CD4-positive, alpha-beta memory T cell (primary cell): ENCODE measurements at places on chromosomes 1 and 21. TPM values are rescaled to one million over a fixed set of nuclear protein-coding genes. Genes with fewer than 3 reads are reported as not detected.

GRCh38 chr1:185215911-185216310 is 58.9 kb downstream of the SWT1 start:
- H3K36me3 ChIP-seq, result no peaks in the 10 kb centered on the region
- no peaks in the 10 kb centered on the region for H3K4me1 ChIP-seq
- no peak for DNase-seq

DNA sequence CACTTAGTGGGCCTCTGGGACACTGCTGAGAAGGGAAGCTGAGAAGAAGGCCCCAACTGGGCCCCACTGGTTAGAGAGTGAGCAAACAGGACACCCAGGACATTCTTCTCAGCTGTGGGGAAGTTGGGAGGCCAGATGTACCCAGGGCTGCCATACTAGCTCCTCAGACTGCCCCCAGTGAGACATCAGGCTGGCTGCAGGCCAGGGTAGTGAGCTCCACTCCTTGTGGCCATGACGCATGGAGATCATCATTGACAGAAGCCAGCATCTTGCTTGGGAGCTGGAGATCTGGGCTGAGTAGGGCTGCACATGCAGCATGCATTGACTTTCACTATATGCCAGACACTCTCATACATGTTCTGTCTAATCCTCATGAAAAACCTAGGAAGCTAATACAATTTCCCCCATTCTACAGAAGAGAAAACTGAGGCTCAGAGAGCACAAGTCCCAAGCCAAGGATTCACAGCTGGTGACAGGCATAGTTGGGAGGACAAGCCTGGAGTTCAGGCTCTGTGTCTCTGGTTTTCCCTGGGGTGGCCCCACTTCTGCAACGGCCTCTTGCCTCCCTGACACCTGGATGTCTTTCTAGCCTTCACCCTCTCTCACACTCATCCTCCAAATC is 24.1 kb upstream of the MYCL start:
- no peak overlapping the region for H3K4me3 ChIP-seq
- H3K4me1 ChIP-seq, result no peaks in the 10 kb centered on the region
- DNase-seq, result no peak
- H3K36me3 ChIP-seq, result no peaks in the 10 kb centered on the region
- no peak overlapping the region for H3K27ac ChIP-seq

DNA sequence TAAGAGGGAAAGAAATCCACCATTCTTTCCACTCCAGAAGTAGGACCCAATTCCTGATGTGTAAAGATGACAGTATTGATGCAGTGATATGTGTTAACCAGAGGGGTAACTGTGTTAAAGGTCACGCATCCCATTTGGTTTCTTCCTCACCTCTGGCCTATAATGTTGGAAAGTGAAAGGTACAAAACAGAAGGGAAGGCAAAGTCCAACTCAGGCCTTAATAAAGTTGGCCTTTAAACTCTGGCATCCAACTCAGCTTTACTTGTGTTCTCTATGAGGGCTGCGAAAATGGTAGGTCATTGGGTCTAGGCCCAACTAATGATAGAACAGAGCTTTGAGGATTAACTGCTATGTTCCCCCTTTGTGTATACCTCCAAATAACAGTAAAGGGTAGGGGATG is 17.9 kb downstream of the CYP2J2 start:
- H3K36me3 ChIP-seq, result no peaks in the 10 kb centered on the region
- H3K27ac ChIP-seq, result no peak overlapping the region
- H3K27me3 ChIP-seq, result no peaks in the 10 kb centered on the region
- H3K4me3 ChIP-seq, result no peak overlapping the region

Gene TTC22
- total RNA-seq, result 19.0 TPM

Gene AMPD1
- total RNA-seq, result not detected

DNA sequence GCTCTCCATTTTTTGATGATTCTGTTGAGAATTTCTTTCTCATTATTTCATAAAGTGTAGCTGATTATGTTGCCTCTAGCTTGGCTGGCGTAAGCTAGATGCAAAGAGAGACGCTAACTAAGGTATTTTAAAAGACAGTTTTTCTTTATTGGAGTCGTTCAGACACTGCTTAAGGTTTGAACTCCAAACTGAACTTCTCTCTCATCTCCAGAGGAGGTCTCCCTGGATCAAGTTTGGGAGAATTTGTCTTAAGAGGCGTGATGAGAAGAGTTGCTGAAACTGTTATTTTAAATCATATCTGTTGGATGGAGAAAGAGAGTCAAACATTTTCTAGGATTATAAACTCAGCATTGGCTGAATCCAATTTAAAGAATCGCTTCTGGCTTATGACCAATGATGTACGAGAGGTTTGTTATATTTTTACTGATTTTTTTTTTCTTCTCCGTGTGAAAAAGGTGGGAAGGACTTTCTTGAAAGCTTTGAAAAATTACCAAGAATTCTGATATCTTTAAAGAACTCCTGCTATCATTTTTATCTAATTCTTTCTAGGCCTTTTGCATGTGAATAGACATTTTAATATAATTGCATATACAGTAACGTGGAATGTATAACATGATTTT is 34.0 kb downstream of the MAP3K7CL start:
- H3K27me3 ChIP-seq, result no peaks in the 10 kb centered on the region
- no peak for DNase-seq
- H3K4me3 ChIP-seq, result no peak overlapping the region
- no peaks in the 10 kb centered on the region for H3K36me3 ChIP-seq
- no peak overlapping the region for H3K27ac ChIP-seq
- no peaks in the 10 kb centered on the region for H3K4me1 ChIP-seq

Gene CSF3R
- 0.87 TPM for total RNA-seq

GRCh38 chr1:21939650-21940374 is 2.7 kb upstream of the HSPG2 start:
- H3K4me1 ChIP-seq, result peaks cover 12% of the 10 kb centered on the region
- no peaks in the 10 kb centered on the region for H3K36me3 ChIP-seq
- H3K4me3 ChIP-seq, result no peak overlapping the region
- H3K27me3 ChIP-seq, result no peaks in the 10 kb centered on the region
- H3K27ac ChIP-seq, result no peak overlapping the region

DNA sequence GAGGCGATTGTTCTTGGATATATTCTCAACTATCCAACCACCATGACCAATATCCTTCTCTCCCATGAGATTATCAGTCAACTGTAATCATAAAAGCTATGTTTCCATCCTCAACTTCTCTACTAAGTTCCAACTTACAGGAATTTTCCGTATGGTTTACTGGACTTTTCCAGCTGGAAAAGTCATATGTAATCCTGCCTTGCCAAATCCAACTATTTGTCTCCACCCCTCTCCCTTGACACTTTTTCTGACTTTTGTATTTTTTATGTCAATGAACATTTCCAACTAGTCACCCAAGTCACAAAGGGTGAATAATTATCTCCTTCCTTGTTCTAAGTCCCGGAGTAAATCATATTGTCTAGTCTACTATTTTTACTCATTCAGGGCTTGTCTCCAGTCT is 293.1 kb downstream of the USP25 start:
- DNase-seq, result no peak
- no peaks in the 10 kb centered on the region for H3K36me3 ChIP-seq
- H3K4me3 ChIP-seq, result no peak overlapping the region
- no peaks in the 10 kb centered on the region for H3K27me3 ChIP-seq

Gene CCDC185
- not detected for total RNA-seq

Gene FALEC
- total RNA-seq, result not detected

DNA sequence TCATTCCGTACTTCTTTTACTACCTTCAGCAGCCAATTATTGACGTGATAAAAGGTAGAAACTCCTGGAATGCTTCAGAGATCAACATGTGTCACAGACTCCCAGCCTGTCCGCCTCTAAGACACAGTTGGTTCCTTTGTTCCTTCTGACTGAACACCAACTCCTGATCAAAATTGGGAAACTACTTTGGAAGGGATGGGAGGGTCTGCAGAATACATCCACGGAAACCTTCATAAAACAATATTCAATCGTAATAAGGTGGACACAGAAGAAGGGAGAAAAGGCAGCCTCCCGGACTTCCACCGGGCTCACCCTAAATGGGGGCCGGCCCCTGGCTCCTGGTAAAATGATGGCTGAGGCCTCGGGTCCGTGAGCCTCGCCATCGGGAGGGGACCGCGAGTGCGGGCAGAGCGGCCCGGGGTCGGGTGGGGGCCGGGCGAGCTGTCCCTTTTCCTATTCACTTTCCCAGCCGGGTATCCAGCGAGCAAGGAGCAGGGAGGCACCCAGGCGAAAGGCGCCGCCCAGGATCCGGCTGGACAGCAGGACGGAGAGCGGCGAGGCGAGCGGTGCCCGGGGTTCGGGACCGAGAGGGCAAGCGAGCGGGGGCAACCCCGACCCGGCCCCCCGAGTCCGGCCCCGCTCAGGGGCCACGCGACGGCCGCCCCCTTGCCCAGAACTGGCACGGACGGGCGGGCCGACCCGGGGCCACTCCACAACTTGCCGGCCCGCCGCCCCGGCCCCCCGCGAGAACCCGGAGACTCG is 805 bp downstream of the NRIP1 start:
- no peaks in the 10 kb centered on the region for H3K36me3 ChIP-seq
- peak overlapping the region; percentile 48 for H3K27ac ChIP-seq
- H3K4me3 ChIP-seq, result peak overlapping the region; percentile 47
- DNase-seq, result peak; percentile 5
- H3K27me3 ChIP-seq, result no peaks in the 10 kb centered on the region
- peaks cover 34% of the 10 kb centered on the region for H3K4me1 ChIP-seq

DNA sequence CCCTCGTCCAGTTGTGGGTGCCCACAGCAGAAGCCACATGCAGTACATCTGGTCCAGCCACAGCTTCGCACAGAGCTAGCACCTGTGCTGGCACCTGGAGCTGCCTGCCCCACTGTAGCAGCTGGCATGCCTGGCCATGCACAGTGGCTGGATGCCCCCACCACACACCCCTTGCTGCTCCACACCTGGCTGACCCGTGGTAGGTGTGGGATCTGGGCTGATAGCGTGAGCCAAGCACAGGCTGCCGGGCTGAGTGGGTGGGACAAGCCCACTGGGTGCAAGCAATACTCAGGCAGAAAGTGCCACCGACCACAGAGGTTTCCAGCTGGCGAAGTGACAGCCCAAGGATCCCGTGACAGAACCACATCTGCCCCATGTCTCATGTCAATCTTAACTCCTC is 30.6 kb upstream of the BACE2 start:
- no peak overlapping the region for H3K27ac ChIP-seq
- H3K4me3 ChIP-seq, result no peak overlapping the region
- H3K4me1 ChIP-seq, result no peaks in the 10 kb centered on the region

GRCh38 chr21:42655796-42656770 is 2.7 kb downstream of the PDE9A start:
- no peak overlapping the region for H3K4me3 ChIP-seq
- no peaks in the 10 kb centered on the region for H3K36me3 ChIP-seq
- DNase-seq, result no peak
- H3K27me3 ChIP-seq, result peaks cover 12% of the 10 kb centered on the region
- H3K4me1 ChIP-seq, result peaks cover 20% of the 10 kb centered on the region
- no peak overlapping the region for H3K27ac ChIP-seq

DNA sequence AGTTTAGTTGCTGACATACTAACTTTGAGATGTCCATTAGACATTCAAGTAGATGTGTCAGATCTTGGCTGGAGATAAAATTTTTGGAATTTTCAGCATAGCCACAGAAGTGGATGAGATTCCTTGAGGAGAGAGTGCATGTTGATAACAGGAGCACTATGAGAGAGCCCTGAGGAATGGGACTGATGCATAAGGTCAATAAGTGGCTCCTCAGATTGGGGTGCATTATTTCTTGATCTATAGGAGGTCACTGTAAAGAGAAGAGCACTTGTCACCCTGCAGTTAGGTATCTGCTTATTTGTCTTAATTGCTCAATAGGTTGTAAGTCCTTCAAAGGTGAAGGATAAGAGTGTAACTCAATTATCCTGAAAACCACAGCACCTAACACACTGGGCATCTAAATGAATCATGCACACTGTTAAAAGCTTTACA is 52.0 kb upstream of the TACSTD2 start:
- H3K4me1 ChIP-seq, result no peaks in the 10 kb centered on the region
- no peak overlapping the region for H3K4me3 ChIP-seq
- H3K27ac ChIP-seq, result no peak overlapping the region
- H3K27me3 ChIP-seq, result no peaks in the 10 kb centered on the region

DNA sequence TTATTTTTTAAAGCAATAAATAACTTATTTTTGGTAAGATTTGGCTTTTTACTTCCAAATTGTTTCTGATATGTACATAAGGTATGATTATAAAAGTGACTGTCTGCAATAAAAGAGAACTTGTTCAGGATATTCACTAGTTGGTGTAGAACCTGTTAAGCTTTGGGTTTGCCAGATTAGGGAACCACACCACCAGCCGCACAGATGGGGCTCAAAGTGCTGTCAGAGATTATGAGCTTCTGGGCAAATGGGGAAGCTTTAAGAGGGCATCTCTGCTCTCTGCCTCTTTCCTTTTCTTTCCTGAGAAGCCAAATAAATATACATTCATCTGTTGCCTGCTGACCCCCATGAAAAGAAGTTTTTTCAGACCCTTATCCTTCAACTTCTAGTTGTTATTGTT is 25.4 kb downstream of the IVNS1ABP start:
- H3K4me1 ChIP-seq, result peaks cover 7% of the 10 kb centered on the region
- H3K27ac ChIP-seq, result no peak overlapping the region

DNA sequence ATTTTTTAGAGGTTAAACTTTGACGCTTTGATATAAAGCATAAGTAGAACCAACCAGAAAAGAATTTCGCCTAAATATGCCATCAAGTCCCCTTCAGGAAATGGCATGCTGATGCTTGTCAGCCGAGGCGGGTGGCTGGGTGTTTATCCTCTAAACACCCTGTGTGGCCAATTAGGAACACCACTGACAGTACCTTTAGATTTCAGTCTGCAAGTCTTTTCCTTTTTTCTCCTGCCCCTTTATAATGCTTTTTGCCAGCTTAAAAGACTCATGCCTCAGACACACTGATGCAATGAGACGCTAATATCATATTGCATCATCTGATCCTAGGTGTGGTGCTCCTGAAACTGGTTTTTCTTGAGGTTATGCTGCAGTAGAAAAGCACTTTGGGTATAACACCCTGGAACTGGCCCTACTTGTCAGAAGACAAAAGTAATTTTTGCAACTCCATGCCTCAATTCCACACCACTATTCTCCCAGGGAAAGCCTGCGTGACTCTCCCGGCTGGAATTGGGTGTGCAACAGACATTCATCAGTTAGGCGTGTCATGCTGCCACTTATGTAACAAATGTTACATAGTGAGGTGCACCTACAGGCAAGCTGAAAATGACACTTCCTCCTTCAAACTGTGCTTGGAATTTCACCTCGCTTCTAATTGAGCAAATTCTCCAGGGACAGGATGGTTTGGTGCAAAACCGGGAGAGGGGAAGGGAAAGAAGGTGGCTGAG is 2.0 kb upstream of the RCC2 start:
- peaks cover 15% of the 10 kb centered on the region for H3K4me1 ChIP-seq
- DNase-seq, result no peak
- H3K27ac ChIP-seq, result no peak overlapping the region
- H3K27me3 ChIP-seq, result no peaks in the 10 kb centered on the region
